Activated CD4-positive, alpha-beta memory T cell treated with anti-CD3 and anti-CD28 coated beads for 36 hours (primary cell): ENCODE measurements at places on chromosomes 13 and 19.

- DNase-seq = no peak
These were observed 208.3 kb downstream of the FOXO1 start for GRCh38 chr13:40457929-40458719.

DNA sequence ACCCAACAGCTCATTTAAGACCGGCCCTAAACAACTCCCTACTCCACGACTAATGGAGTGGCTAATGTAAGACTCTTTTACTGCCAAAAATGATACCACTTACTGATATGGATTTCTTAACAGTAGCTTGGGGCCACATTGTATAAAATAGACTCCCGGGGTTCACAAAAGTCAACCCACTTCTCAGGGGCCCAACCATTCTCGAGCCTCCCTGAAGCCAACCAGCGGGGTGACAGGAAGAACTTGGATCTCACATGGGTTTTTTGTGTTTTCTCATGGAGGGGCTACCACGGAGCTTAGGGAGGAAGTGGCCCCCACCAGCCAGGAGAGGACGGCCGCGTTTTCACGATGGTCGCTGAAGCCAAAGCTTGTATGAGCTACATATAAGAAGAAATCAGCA, 8.1 kb downstream of the MCF2L start:
- no peak for DNase-seq

GRCh38 chr13:40518481-40518882, 148.0 kb downstream of the FOXO1 start:
- DNase-seq = peak; percentile 87

DNA sequence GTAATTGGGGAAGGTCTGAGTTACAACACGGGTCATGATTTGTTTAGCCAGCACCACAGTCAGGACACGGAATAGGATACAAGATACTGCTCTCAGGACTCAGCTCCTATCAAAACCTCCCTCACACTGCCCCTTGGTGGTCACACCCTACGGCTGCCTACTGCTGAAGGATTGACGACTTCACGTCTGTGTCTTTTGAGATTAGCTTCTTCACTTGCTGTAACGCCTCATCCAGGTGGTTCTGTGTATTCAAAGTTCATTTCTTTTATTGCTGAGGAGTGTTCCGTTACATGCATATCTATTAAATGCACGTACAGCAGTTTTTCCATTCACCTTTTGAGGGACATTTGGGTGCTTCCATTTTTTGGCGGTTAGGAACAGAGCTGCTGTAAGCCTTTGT, 46.3 kb downstream of the URI1 start:
- DNase-seq = no peak

DNA sequence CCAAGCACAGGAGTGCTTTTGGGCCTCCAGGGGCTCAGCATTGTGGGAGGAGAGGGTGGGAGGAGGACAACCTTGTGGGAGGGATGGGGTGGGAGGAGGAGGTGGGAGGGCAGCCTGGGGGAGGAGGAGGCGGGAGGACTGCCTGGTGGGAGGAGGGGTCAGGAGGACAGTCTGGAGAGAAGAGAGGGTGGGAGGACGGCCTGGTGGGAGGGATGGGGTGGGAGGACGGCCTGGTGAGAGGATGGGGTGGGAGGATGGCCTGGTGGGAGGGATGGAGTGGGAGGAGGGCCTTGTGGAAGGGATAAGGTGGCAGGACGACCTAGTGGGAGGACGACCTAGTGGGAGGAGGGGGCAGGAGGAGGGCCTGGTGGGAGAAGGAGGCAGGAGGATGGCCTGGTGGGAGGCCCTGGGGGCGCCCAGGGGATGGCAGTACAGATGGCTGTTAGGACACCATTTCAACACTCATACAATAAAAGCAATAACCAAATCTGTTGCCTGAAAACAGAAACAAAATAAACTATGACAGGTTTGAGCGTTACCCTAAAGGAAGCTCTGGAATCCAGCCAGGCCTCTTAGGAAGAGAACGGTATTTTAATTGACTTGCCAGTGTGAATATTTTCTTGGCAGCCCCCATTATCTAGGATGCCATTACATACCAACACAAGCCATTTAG, 63.7 kb downstream of the CRYL1 start:
- DNase-seq = no peak
